ENCODE measurements at places on chromosomes 7 and 10.

GRCh38 chr7:100957832-100958421, 8.6 kb downstream of the MUC3A start:
- DNase-seq = no peak

DNA sequence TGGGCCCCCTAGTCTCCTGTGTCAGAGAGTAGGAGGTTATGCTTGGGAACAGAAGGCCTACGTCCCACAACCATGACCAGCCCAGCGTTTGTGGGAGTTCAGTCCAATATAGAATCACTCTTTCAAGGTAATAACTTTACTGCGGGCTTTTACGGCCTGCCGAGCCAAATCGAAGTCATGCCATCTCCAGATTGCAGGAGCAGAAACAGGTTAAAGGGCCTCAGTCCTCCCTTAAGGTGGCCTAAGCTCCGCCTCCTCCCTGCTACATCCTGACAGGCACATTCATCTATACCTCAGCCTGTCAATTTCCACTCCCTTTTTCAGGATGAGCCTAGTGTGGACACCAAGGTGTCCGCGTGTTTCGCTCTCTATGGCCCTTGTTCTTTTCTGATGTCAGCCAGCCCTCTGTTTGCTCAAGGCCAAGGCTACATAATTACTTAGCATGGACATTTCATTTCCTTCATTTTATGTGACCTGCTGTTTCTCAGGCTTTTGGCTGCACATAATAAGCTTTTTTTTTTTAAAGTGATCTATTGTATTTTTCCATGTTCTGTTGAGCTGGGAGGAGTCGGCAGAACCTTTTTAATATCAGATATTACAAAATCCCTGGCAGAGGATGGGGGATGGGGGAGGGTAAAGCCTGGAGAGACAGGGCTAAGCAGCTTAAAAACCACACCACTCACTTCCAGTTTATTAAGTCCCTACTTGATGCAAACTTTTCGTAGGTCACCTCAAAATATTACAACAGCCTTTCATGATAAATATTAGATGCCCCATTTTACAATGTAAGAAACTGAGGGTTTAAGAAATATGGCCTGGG, 84.6 kb downstream of the CACNB2 start:
- no peak for DNase-seq

DNA sequence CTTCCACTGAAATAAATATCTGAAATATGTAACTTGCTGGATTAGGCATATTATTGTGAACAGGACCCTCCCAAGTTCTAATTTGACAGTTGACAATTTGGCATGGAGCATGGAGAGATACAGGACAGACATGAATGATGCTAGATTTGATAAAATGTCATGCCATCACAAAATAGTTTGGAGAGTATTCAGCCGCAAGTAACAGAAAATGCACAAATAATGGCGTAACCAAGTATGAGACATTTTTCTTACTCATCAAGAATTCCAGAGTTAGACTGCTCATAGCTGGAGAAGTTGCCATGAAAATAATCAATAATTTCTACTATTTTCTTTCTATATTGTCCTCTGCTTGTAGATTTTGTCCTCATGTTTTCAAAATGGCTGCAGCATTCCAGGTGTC, 45.5 kb upstream of the GPAM start:
- no peak for DNase-seq

- no peak for DNase-seq
Measured at GRCh38 chr10:123673198-123673597, 7.0 kb downstream of the GPR26 start.

GRCh38 chr7:110947408-110947807, 143.5 kb upstream of the LRRN3 start:
- DNase-seq = no peak

- no peak for DNase-seq
Measured at GRCh38 chr7:79563821-79564522, 110.5 kb upstream of the MAGI2 start.

- DNase-seq = no peak
Measured at GRCh38 chr7:113071465-113071864, 15.2 kb downstream of the GPR85 start.

- DNase-seq = no peak
Measured at GRCh38 chr10:98366062-98366530, 48.9 kb downstream of the PYROXD2 start.

DNA sequence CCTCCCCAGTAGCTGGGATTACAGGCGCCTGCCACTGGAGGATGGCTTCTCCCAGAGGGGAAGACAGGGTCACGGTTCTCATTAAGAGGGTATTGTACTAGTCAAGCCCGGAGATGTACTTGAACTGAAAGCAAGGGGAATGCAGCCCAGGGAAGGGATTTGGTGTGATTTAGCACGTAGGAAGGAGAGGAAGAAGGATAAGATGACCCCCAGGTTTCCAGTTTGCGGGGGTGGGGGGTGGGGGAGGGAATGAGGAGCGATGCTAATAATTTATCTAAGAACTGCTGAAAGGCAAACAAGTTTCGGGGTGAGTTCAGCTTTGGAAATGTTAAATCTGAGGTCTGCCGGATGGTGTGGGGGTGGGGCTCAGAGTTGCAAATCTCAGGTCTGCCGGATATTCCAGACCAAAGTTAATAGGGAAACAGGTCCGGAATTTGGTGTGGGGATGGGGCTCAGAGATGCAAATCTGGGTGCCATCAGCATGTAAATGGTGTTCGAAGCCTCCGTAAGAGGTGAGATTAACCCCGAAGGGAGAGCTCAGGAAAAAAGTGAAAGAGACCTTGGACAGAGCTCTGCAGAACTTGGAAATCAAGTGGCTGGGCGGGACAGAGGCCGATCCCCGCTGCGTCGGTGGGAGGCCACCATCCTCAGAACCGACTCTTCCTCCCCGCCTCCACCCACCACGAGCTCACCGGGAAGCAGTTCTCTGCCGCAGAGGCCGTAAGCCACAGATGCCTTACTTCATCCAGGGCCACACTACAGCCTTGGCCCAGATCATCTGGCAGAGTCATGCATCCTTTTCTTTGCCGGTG, 1.6 kb upstream of the SEPHS1 start:
- DNase-seq = no peak

DNA sequence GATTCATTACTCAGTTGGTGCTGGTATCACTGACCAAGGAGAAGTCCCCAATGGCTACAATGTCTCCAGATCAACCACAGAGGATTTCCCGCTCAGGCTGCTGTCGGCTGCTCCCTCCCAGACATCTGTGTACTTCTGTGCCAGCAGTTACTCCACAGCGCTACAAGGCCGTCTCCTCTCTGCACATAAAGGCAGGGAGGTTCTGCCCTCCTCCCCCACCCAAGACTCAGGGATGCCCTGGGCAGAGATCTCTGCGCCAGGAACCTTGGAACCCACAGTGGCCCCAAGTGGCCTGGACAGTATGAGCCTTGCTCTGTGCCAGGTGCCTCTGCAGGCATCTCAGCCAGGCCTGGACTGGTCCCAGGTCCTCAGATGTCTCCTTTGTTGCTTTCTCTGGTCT, 193.4 kb upstream of the PRSS58 start:
- no peak for DNase-seq

DNA sequence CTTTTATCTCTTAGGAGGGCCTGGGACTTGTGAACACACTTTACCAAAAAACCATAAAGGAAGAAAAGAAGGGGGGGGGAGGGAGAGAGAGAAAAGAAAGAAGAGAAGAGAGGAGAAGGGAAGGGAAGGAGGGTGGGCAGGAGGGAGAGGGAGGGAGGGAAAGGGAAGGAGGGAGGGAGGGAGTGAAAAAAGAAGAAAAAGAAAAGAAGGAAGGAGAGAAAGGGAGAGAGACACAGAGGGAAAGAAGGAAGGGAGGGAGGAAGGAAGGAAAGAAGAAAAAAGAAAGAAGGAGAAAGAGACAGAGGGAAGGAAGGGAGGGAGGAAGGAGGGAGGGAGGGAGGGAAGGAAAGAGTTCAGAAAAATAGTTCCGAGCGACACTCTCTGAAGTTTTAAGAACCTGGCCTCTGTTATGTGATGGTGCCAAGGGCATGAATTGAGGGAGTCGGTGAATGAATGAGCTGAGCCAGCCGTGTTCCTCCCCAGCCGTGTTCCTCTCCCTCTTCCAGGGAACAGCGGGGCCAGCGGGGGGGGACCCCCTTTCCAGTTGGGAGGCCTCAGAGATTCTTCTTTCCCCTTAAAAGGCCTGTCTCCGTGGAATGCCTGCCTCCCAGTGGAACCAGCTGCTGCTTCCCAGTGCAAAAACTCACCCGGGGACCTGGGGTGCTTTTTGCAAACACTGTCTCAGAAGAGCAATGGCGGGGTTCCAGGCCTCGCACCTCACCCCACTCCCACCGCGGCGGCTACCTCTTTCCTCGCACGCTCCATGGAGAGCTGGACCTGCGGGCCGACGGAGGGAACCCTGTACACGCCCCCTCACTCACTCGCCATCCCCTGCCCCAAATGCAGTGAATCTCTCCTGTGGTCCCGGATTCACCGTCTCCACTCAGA, 84.1 kb downstream of the FOXL3 start:
- DNase-seq = no peak

GRCh38 chr10:86265895-86266259, 100.7 kb downstream of the GRID1 start:
- DNase-seq = no peak

- no peak for DNase-seq
Measured at GRCh38 chr7:134589491-134589941, 40.6 kb downstream of the AKR1B15 start.

DNA sequence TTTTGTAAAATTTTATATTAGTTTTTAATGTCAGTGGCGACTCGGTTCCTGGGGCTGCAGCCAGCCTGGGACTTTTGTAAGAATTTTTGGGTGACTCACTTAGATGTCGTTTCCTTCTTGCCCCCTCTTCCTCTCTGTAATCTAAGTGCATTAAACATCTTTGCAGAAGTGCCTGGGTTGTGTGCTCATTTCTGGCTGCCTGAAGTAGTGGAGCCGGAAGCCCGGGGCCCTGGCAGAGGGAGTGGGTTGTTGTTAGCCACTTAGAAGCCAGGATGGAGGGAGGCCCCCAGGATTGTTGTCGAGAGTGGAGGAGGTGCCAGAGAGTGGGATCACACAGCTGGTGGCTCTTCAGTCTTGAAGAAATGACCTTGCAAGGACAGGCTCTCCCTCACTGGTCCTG, 11.0 kb upstream of the TRIM8 start:
- DNase-seq = no peak

- DNase-seq = no peak
Measured at GRCh38 chr7:134660961-134661376, 14.3 kb downstream of the BPGM start.

DNA sequence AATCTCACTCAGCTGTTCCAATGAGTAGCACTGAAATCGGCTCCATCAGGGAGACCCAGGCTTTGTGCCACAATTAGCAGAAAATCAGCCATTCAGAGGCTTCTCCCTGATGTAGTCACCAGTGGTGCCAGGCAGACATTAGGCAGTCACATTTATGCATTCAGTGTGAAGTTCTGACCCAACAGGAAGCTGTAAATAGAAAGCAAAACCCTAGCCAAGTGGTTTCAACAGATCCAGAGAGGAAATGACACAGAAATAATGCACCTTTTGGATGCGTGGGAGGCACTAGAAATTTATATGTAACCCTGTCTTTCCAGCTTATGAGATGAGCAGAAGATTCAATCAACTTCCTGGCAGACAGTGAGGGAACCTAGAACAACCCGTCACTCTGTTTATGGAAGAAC, 186.4 kb downstream of the PDE1C start:
- no peak for DNase-seq

GRCh38 chr7:2046581-2047565, 185.9 kb downstream of the MAD1L1 start:
- DNase-seq = no peak

DNA sequence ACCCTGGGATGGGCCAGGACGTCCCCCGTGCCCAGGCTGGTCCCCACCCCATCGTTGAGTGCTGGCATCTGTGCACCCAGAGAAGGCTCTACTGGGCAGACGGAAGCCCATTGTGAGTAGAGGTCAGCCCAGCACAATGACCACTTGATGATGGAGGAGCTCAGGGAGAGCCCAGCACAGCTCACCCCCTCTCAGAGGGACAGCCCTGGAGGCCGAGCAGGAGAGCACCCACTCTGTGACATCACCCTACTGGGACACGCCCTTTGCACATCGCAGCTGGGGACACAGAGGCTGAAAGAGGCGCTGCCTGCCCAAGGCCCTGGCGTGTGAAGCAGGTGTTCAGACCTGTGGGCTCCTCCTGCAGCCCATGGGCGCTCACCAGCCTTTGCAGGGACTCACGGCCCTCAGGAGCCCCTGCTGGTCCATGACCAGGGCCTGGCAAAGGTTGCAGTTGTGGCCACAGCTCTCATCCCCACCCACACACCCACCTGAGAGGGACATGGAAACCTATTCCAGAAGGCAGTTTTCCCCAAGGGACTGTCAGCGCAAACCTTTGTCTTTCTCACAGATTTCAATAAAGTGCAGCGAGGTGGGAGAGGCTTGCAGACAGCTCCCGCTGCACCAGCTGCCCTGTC, 67.2 kb upstream of the PPP2R2D start:
- no peak for DNase-seq

GRCh38 chr10:66565999-66566398, 359.8 kb upstream of the LRRTM3 start:
- no peak for DNase-seq

DNA sequence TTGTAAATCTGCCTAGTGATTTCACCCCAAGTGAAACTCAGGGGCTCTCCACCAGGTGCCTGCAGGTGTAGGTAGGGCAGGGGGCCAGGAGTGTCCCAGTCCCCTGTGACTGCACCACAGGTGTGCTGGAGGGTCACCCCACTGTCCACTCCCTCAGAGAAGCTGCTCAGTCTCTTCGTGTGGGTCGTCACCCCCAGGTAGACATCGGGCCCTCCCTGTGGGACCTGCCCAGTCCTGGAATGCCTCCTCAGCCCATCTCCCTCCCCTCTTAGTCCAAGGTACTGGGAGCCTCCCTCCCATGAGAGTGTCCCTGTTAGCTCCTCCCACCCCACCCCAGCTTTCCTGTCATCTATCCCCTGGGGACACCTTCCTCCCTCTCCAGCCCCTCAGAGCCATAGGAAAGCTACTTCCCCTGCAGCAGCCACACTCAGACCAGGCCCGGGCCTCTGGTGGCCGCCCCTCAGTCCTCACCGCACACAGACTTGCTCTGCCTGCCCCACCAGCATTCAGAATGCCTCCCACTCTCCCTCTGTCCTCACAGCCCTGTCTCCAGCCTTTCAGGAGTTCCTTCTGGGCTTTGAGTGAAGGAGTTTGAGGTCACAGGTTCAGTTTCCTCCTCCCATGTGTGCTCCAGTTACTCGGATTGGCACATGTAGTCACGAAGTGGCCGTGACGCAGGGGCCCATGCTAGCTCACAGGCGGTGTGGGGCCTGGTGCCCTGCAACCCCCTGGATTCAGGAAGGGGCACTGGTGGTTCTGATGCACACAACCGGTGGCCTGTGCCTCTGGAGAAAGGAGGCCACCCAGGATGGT, 5.1 kb downstream of the ALOX5 start:
- DNase-seq = no peak

DNA sequence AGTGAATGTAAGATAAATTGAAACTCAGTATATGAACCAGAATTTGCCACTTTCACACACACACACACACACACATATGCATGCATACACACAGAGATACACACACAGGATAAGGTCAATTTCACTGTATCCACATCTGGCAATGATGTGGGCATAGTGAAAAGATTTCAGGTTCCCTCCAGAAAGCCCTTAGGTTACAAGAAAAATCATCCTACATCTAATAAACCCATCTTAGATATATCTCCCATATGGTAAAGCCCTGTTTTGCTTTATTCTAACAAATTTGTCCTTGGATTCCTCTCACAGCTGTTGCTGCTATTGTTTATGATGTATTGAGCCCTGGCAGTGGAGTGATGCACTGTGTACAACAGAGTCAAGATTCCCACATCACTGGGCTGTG, 27.9 kb upstream of the DLX6 start:
- no peak for DNase-seq

- DNase-seq = no peak
Measured at GRCh38 chr10:119807960-119808697, 64.5 kb downstream of the MCMBP start.

- DNase-seq = no peak
Measured at GRCh38 chr7:106045586-106045985, 66.5 kb downstream of the SYPL1 start.
